ENCODE measurements at places on chromosomes 1 and 21.
A peak's percentile ranks its signal among the peaks of the same experiment; 100 is the strongest.

- DNase-seq, result no peak
Observed at GRCh38 chr1:34406377-34406776, 229.7 kb downstream of the C1orf94 start.

DNA sequence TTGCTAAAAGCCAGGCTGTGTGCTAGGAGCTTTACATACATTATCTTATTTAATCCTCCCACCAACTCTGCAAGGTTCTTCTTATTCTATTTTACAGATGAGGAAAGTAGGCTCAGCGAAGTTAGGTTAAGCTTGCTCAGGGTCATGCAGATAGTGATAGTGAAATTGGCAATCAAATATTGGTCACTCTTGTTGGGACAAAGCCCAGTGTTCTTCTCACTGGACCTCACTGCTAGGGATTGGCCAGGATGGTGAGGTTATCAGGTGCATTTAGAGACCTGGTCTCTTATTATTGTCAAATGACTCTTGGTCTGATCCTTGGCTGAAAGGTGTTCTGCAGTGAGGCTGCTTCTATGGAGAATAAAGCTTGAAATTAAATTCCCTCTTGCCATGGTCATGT lies 145.1 kb downstream of the CNIH3 start:
- no peak for DNase-seq

GRCh38 chr1:43214501-43215444 lies 42.6 kb downstream of the CFAP57 start:
- DNase-seq, result no peak

DNA sequence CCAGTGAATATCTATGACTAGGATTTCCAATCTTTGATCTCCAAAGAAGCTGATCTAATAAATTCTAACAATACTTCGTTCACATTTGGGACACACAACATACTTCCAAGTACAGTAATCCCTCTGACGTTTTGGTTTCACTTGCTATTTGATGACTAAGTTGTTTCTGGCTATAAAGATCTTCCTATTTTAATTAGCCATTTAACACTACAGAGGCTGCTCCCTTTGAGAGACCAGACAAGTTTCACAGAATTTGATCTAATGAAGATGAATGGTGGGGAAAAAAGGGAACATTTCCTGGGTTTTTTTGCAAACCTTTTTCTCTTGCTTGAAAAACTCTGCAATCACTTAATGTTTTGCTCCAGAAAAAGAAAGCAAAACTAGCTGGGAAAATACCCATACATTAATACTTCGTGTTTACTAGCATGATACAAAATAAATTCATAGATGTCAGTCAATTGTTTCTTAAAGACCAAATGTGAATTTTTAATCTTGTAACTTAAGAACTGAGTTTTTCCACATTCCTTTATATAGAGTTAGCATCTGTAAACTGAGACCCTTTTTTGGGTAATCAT lies 28.0 kb upstream of the GLIS1 start:
- DNase-seq, result no peak

GRCh38 chr1:186762653-186763052 lies 66.1 kb upstream of the PLA2G4A start:
- DNase-seq, result no peak

DNA sequence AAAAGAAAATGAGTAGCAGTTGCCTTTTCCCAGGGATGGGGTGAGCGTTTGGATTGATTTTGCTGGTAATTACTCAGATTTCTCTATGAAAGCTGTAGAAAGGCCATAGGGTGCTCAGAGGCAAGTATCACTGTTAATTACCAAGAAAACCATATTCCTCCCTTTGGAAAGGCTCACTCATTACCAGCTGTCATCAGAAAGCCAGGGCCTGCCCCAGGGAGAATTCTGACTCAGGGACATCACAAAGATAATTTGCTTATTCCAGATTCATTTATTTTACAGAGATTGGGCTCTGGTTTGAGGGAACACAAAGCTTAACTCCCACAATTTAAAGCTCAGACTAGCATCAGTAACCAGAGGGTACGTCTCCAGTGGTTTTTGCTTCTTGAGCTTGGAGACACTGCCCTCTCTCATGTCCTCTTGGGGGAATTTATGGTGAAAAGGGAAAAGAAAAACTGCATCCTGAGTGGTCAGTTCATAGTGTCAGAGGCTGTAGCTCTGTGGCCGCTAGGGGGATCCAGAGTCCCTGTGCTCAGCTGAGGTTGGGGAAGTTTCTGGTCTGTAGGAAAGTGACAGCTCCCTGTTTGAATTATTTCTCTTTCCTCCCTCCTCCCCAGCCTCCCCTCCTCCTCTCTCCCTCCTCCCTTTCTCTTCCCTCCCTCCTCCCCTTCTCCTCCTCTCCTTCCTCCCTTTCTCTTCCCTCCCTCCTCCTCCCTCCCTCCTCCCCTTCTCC lies 204.3 kb downstream of the KCNJ6 start:
- peak; percentile 48 for DNase-seq

DNA sequence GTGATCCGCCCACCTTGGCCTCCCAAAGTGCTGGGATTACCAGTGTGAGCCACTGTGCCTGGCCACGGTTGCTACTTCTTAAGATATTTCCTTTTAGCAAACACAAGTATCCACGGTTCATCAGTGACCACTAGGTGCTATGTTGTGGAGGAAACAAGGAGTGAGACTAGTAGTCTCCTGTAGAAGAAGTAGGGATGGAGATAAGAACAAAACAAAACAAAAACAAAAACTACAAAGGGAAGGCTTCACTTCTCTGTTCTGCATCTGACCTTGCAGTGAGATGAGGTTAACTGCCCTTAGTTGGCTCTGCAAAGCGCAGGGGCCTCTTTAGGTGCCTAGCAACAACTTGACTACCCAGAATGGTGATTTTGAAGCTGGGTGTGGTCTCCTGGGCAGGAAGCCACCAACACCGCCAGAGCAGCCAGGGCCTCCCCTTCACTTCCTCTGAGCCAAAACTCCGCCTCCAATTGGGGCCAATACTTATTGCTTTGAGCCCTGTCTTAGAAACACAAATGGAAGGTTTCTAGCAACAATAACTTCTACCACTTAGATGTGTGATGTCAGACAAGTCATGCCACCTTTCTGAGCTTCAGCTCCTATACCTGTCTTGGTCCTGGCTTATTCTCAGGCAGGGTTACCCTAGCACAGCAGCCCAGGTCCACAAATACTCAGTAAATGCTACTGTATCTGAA lies 12.8 kb upstream of the CDC42 start:
- peak; percentile 85 for DNase-seq

GRCh38 chr1:192763243-192763642 lies 45.6 kb upstream of the RGS2 start:
- DNase-seq, result no peak

- no peak for DNase-seq
Observed at GRCh38 chr1:203539831-203540546, 46.0 kb downstream of the OPTC start.

DNA sequence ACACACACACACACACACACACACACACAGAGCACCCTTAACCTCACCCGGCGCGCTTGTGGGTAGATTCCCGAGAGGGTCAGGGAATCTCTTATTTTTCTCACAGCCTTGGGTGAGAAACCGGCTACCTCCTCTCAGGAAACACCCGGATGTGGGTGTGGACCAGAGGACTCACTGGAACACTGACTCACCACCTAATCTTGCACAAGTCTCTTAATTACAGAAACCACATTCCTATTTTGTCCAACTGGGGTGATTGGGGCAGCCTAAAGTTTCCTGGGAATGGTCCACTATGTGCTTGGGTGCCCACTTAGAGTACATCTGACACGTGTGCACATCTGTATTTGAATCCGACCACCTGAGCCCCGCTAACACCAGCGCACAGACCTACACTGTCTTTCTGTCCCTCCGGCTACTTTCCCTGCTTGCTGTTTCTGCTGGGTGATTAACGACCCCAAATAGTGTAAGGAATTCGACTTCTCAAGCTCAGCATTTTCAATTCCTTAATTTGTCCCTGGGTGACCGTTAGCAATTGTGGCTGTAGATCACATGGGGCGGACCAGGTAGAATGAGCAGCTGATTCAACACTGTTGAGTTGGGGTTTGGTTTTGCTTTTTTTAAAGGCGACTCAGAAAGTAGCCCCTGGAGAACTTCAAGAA lies 14.0 kb upstream of the TBX15 start:
- no peak for DNase-seq

GRCh38 chr1:53340660-53341520 lies 13.0 kb upstream of the LRP8 start:
- DNase-seq, result peak; percentile 41

DNA sequence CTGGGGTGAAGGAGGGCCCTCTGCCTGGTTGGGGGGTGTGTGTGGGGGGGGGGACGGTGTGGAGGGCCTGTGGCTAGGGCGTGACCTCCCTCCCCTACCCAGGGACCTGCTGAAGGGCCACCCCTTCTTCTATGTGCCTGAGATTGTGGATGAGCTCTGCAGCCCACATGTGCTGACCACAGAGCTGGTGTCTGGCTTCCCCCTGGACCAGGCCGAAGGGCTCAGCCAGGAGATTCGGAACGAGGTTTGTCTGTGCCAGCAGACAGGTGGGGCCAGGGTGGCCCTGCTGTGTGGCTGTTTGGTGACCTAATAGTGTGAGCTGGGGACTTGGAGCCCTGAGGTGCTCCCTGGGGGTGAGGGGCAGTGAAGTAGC lies 43.9 kb downstream of the COQ8A start:
- DNase-seq, result no peak

DNA sequence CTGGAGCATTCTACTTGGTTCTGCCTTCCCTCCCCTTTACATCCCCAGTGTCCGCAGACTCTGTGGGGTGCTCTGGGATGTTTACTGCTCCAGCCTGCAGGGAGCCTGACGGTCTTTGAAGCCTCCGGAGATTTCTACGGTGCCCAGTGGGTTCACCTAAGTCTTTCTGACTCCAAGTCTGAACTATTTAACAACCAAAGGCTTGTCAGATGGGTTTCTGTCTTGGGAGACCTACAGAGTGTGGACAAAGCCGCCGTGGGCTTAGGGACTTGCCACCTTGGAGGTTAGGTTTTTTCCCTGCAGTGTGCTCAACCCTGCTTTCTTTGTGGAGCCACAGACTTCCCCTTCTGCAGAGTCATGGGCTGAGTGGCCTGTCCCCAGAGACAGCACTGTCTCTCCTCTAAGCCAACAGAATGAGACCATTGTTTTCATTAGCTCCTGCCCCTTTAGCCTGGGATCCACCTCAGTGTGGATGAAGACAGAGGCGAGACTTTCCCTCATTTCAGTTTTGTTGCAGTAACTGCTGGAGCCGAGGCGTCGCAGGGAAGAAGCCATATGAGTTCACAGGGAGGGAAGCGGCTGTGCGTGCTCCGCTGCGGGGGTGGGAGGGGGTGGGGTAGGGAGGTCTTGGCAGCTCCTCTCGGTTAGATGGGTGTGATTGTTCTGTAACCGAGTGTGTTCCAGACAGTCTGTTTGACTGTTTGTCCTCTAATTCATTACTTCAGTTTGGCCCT lies 120.7 kb downstream of the CNIH3 start:
- no peak for DNase-seq

- DNase-seq, result no peak
Observed at GRCh38 chr1:199909137-199909536, 118.4 kb upstream of the NR5A2 start.

DNA sequence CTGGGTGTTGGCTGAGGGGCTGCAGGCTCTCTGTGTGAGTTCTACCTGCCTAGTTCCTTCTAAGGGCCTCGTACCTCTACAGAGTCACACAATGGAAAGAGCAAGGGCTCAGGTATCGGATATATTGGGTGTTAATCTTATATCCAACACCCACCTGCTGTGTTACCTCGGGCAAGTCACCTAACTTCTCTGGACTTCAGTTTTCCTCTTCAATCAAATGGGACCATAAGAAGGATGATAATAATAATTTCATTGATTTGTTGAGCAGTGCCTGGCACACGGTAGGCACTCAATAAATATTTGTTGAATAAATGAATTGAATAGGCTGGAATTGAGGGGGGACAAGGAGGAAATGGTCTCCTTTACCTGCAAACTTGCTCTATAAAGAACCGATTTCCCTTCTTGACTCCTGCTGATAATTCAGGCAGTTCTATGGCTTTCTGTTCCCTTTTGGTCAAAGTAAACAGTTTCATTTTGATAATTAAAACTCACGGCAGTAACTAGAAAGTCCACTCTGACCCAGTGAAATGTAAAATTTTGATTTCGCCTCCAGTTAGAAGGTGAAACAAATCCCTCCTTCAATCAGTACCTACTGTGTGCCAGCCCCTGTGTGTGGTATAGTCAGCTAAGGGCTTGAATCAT lies 16.5 kb upstream of the MAN1C1 start:
- no peak for DNase-seq

DNA sequence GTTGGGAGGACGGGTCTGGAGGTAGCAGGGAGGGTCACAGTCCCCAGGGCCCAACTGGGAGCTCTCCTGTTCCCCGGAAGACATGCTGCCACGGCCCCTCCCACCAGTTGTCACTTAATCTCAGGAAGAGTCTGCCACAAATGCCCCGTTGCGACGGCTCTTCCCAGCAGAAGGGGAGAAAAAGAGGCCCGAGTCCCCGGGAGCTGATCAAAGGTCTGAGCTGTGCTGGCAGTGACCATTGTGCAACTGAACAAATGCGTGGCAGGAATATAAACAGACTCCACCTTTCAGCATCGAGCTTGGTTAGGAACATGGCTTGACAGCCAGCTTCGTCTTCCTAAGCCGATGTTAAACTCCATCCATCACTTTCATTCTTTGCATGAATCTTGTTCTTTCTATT lies 27.8 kb upstream of the ZBTB21 start:
- no peak for DNase-seq

DNA sequence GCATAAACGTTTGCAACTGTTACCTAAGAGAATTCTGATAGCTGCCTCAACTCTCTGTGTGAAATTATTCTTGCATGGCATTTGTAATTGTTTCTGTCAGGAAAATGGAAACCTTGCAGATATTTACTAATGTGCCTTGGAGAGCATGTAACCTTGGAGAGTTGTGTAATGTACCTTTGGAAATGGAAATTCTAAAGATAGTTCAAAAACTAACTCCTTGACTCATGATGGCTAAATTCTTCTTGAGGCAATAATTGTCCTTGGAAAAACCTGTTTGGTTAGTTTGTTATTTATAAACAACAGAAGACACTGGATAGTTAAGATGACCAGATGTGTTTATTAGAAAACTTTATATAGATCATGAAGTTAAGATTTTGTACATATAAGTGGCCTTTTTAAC lies 1033.8 kb downstream of the PLA2G4A start:
- DNase-seq, result no peak

- no peak for DNase-seq
Observed at GRCh38 chr1:248174521-248174920, at the start of gene OR2M2. TSS of gene OR2M2 (plus strand) at chr1:248174821. CDS start at chr1:248179986, 5,165 bp downstream.

- DNase-seq, result no peak
Observed at GRCh38 chr1:169931795-169932231, 38.1 kb upstream of the SCYL3 start.

DNA sequence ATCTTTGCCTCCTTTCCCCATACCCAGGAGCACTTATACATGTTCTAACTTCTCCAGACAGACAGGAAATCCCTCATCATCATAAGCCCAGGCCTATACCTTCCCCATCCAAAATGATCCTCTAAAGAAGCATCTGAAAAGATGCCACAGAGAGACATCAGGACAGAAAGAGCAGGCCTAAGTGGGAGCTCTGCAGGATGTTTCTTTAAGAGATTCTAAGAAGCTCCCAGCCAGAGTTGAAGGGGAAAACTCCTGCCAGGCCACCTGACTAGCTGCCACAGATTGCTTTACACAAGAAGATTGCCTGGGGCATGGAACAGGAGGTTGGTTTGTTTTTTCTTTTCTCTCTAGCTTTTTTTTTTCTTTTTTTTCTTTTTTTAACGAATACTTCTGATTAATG lies 275.8 kb downstream of the VAV3 start:
- no peak for DNase-seq
